Stimulated activated CD4-positive, alpha-beta T cell treated with anti-CD3 and anti-CD28 coated beads, TNF-alpha, amount 100 ng/mL, for 4 hours (primary cell): ENCODE measurements at places on chromosomes 1 and 21.

DNA sequence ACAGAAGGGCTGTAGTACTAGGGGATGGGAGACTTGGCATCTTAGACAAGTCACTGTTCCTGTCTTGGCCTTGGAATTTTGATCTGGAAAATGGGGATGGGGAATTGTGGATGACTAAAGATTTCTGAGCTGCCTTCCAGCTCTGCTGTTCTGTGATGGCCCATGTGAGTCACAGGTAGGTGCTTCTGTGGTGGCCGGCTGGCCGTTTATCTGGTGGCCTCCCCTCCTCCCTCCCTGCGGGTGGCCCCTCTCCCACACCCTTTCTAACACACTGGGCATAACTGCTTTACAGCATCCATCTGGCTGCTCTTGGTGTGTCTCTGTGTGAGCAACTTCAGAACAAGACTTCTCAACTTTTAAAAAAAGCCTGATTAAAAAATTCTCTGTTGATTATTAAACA lies 35.9 kb downstream of the KCNA2 start:
- DNase-seq: no peak

GRCh38 chr1:42676534-42677087 lies 5.6 kb upstream of the YBX1 start:
- DNase-seq: no peak

DNA sequence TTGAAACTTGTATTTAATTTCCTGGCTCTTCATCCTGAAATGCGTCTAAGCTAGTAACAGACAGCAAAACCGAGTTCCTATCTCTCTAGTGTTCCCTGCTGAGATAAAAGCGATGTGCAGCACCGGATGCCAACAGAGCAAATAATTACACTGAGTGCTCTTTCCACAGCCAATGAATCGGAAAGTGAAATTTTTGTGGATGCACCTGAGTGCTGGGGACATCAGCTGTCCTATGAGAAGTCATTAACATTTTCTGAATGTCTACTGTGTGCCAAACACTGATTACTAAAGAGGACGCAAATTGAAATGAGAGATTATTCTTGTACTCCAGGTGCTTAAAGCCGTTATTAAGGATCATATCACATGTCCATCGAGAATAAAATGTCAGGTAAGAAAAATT lies 278.0 kb downstream of the RGS7 start:
- no peak for DNase-seq

DNA sequence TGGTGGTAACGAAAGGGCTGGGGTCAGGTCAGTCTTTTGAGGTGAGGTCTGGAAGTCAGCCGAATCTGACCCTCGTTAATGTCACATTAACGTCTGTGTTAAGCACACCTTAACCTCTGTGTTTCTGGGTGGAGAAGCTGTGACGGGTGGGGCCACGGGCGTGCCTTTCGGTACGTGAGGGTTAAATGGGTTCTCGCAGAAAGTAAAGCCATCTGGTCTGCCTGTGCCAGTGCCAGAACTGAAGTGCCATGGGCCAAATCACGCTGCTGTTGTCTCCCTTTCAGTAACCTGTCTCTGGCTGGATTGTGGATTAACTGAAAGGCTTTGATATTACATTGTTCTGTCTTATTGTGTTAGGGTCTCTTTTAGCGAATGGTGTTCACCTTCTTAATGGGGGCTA lies 14.4 kb downstream of the URB2 start:
- DNase-seq: no peak

DNA sequence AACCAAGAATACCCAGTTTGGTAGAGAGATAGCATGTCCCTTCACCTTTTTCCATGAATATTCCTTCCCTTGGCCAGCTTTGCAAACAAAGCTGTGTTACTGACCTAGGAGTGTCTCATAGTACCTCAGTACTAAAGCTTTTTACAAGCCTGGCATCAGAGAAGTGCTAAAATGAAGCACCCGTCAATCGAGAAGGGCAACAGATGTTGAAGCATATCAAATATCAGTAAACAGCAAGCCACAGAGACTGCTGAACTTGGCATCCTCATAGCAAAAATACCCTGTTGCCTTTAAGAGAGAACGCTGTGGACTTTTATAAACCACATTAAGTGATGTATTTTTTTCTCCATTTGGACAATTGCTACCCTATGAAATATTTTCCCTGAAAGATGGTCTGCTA lies 128.6 kb upstream of the HOOK1 start:
- DNase-seq: no peak
